Glomerular endothelial cell (primary cell): ENCODE measurements at places on chromosomes 6 and 20.

DNA sequence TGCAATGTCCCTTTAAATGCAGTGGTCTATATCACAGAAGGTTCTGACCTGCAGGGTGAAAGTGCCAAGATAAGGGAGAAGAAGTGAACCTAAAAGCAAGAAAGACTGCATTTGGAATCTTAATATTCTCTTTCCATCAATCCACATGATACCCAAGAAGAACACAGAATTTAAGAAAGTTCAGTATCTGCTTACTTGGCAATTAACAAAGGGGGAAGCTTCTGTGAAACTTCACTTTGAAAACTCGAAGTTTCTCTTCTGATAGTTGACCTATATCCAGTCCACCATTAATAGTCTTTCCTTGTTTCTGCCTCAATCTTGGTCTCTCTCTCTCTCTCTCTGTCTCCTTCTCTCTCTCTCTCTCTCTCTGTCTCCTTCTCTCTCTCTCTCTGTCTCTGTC, 592.0 kb downstream of the UTRN start:
- no peak for DNase-seq

GRCh38 chr20:49699200-49699992, 14.3 kb downstream of the B4GALT5 start:
- no peak for DNase-seq

DNA sequence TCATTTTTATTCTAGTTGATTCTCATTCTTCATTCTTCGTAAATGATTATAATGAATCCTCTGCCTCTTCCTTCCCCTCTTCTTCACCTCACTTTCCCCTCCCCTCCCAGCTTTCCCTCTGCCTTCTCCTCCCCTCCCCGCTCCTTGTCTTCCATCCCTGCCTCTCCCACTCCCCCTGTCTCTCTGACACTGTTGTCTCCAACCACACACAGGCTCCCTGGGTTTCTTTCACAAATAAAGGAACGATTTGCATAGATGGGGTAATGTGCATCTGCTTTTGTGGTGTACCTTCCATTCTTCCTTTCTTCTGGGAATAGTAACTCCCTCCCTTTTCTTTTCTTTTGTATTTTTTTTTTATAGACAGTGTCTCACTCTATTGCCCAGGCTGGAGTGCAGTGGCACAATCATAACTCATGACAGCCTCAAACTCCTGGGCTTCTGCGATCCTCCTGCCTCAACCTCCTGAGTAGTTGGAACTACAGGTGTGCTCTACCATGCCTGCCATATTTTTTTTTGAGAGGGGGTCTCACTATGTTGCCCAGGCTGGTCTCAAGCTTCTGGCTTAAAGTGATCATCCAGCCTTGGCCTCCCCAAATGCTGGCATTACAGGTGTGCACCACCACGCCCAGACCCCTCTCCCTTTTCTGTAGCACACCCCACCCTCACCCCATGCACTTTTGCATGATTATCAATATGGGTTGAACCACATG, 318.6 kb downstream of the PRKN start:
- DNase-seq = no peak

DNA sequence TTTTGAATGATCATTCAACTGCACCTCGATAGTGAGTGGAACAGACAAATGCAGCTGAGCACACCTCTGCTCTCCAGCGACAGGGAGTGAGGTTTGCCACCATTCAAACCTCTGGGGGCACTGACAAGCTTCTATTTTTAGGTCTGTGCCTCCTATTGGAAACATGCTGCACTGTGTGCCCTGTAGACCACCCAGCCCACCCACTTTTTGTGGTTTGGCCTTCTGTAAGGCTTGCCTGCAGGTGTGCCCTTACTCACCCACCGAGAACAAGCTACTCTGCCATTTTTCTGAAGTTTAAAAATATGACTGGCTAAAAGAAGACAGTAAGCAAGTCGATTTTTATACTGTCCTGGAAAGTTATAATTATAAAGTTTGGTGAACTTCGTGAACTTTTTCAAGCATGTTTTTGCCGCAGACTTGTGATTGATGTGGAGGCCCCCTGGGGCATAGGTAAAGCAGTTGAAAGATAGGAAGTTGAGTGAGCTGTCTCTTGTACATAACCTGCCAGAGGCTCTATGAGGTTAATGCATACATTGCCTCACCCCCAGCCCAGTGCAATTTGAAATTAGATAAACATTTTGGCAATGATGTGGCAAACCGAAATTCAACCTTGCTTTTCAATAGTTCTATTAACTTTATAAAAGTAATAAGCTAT, 53.8 kb downstream of the ADGRG6 start:
- DNase-seq = no peak

DNA sequence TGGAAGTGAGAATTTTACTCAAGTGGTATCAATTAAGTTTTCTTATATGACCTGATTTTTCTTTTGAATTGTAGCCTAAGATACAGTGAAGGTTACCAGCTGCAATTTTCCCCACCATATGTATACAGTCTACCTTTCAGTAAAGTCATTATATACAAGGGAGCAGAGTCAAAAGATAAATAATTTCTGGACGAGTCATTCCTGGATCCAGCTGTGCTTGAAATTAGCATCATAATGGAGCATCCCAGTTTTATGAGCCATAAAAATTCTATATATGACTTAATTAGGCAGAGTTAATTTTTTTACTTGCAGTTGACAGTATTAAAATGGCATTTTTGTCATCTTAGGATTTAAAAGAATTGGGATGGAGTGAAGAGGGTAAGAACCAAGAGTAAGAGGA, 1008.4 kb downstream of the PHF3 start:
- DNase-seq = no peak

- no peak for DNase-seq
Measured at GRCh38 chr6:148944608-148945007, 197.8 kb downstream of the UST start.
